ENCODE measurements at places on chromosomes 2 and 18. TPM values are rescaled to one million over a fixed set of nuclear protein-coding genes. Genes with fewer than 3 reads are reported as not detected.

DNA sequence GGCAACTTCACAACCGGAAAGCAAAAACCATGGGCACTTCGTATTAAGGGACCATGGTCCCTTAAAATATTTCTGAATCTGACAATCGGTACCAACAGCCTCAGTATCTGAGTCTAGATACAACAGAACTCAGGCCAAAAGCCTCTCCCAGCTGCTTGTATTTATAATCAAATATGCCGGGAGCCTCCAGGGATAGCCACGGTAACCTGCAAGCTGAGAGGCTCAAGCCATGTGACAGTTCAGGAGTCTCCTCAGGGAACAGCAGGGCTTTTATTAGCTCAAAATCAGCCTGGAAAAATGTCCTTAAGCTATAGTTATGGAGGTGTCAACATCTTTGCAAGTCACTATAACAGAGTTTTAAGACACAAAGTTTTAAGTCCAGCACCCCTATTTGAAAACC lies 352.8 kb upstream of the GYPC start:
- peaks cover 3% of the 10 kb centered on the region for H3K4me1 ChIP-seq
- DNase-seq, result no peak
- H3K36me3 ChIP-seq, result no peaks in the 10 kb centered on the region

DNA sequence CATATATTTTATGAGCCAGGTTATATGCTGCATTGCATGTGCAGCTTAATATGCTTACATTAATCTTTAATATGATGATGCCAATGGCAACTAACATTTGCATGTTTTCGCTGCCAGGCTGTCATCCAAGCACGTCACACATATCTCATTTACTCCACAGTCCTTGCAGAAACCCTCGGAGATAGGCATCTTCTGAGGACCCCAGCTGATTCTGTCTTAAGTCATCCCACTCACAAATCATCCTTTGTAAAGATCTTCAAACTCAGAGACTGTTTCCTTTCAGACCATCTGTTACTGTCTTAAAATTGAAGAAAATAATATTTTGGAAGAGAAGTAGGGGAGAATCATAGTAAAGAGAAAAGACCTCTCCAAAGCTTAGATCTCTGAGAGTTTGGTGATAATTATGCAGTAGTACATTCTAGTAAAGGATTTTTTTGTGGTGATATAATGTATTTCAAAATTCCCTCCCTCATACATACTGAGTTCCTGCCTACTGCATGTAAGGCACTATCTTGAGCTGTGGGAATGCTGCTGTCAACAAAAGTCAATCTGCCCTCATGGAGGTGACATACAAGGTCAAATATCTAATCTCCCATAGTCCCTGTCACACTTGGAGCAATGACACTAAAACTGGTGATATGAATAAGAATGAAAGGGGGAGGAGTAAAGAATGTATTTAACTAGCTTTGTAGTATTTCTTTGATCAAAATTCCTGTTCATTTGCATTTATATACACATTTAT lies 11.0 kb downstream of the ITGA4 start:
- H3K4me1 ChIP-seq, result no peaks in the 10 kb centered on the region
- H3K27me3 ChIP-seq, result no peaks in the 10 kb centered on the region
- no peak for DNase-seq
- no peak overlapping the region for H3K4me3 ChIP-seq
- H3K36me3 ChIP-seq, result no peaks in the 10 kb centered on the region

DNA sequence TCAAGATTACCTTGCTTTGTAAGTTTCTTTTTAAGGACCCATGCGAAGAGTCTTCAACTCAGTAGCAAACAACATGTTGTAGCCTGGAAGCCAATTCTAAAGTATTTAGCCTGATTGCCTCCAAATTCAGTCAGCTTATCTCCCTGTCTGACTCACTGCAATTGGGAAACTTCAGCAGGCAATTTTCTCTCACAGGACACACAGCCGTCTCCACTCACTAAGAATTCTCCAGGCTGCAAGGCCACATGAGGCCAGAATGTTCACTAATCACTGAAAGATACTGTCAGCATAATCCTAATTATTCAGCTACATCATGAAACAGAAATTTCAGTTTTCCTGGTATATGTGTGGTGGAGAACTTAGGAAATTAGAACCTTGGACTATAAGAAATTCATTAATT lies 78.1 kb upstream of the PDE1A start:
- no peak for DNase-seq
- no peaks in the 10 kb centered on the region for H3K36me3 ChIP-seq
- no peak overlapping the region for H3K27ac ChIP-seq
- no peak overlapping the region for H3K4me3 ChIP-seq
- H3K4me1 ChIP-seq, result no peaks in the 10 kb centered on the region

DNA sequence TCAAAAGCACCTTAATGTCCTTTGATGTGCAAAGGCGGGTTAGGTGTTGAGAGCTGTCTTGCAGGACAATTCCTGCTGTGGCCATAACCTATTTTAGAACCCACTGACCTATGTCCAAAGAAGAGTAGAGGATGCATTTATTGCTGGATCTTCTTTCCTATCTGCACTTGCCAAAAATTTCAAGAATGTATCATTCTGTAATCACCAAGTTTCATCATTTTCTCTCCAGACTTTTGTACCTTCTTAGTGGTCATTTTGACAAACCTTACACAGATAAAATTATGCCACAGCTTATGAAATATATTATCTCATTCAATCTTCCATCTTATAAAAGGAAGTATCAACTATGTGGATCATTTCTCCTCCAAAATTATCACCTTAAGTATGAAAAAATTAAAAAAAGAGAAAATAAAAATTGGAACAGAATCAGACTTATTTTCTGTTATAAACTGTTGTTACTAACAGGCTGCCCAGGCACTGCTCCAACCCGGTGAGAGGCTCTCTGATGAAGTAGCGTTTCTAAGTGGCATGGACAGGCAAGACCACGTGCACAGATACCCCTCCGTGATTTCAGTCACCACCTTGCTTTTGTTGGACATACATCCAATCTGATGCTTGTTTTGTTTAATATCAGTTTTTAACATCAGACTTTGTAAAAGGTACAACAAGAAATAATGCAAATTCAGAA lies 559.9 kb upstream of the ID2 start:
- H3K27ac ChIP-seq, result no peak overlapping the region
- no peak for DNase-seq
- H3K36me3 ChIP-seq, result no peaks in the 10 kb centered on the region
- no peaks in the 10 kb centered on the region for H3K27me3 ChIP-seq
- no peaks in the 10 kb centered on the region for H3K4me1 ChIP-seq

GRCh38 chr2:105224444-105224843 lies 17.1 kb upstream of the GPR45 start:
- no peak overlapping the region for H3K4me3 ChIP-seq
- no peaks in the 10 kb centered on the region for H3K27me3 ChIP-seq
- no peak overlapping the region for H3K27ac ChIP-seq
- no peaks in the 10 kb centered on the region for H3K4me1 ChIP-seq

The KCNF1 gene
- 3.2 TPM for total RNA-seq
